ENCODE measurements at places on chromosomes 2 and 18. TPM values are rescaled to one million over a fixed set of nuclear protein-coding genes. Genes with fewer than 3 reads are reported as not detected.

Gene IL36A
- total RNA-seq = not detected

Gene COLEC11
- total RNA-seq = 2.1 TPM

Gene PLCL1
- total RNA-seq = 100 TPM

Gene NT5C1B
- not detected for total RNA-seq

- DNase-seq = no peak
Observed at GRCh38 chr2:106059416-106060065, 134.6 kb downstream of the UXS1 start.

DNA sequence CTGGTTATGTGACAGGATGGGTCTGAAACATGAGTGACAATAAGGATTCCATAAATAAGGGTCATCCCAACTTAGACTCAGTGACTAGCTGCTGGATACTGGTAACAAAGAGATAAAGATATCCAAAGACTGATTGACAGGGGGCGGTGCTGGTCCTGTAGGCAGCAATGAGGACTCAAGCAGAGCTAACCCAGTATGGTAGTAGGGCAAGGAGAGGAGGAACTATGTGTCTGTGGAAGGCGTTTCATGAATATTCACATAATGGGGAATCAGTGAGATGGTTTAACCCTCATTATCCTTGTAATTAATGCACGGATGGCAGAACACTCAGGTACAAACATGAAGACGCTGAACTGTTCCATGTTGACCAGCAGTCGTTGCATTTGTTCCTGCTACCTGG, 102.5 kb upstream of the EML6 start:
- DNase-seq = no peak

Data from left ventricle myocardium superior (tissue), 1 donor.